CD4-positive, alpha-beta T cell treated with Interleukin-6 at 100 ng/mL for 8 hours (primary cell): ENCODE measurements at places on chromosomes 1 and 21.

DNA sequence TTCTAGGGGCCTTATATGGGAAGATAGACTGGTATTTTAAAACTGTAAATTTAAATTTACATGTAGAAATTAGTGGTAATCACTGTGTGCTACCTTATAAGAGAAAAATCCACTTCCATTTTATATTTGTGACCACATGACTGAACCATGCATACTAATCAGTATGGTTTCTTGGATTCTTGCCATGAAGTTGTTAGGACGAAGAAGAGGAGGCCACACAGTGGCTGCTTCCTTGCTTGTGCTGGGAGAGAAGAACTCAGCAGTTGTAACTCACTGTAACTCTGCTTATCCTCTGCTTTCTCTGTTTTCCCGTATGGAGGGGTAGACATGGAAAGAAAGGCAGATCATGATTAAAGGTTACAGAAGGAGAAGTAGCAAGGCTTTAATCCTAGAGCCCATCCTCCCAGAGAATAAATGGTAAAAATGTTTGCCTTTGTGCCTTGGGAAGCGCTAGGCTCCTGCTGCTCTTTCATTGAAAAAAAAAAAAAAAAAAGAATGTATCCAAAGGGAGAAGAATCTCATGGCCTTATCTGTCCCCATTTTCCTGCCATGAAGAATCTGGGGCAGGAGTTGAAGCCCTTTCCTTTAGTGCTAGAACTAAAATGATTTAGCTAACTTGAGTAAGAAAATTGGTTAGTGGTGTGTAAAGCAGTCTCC, 32.4 kb downstream of the KCTD3 start:
- DNase-seq = no peak

DNA sequence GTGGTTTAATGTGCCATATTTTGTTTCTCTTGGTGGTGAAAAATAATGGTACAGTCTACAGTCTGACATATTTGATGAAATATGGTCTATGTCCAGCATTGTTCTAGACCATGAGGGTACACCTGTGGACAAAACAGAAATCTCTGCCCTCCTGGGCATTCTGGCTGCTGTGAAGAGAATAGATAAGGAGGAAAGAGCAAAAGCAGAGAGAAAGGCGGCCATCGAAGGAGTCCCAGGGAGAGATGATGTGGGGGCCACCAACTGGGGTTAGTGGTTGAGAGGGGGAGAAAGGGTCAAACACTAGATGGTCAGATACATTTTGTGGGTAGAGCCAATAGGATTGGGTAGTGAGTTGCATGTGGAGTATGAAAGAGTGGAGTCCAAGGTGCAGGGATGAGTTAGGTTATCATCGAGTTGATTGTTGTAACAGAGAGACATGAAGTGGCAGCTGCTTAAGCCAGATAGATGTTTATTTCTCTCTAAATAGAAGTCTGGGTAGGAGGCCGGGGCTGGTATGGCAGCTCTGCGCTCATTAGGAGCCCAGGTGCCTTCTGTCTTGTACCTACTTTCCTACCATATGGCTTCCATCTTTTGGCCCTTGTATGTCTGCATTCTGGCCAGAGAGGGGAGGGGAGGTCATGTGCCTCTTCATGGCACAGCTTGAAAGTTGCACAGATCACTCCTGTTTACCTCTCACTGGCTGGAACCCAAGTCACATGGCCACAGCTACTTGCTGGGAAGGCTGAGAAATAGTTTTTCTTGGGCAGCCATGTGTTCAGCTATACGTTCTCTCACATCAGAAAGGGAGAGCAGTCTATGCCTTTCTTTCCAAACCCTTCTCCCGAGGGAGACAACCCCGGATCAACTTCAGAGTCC, 13.0 kb downstream of the UBE4B start:
- no peak for DNase-seq

- no peak for DNase-seq
Observed at GRCh38 chr1:42992054-42992571, 33.4 kb upstream of the SLC2A1 start.

DNA sequence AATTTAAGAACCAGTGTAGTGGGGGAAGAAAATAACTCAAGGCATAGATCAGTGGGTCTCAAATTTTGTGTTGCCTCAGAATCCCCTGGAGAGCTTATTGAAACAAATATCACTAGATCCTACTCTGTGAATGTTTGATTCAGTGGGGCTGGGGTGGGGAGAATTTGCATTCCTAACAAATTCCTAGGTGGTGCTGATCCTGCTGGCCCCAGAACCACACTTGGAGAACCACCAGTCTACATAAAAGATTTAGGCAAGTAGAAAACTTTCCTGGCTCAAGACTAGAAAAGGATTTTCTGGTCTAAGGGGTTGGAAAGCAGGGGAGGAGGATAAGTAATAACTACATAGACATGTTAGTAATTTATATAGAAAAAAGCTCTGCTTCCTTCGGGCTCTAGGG, 34.1 kb upstream of the C1orf21 start:
- DNase-seq = no peak

DNA sequence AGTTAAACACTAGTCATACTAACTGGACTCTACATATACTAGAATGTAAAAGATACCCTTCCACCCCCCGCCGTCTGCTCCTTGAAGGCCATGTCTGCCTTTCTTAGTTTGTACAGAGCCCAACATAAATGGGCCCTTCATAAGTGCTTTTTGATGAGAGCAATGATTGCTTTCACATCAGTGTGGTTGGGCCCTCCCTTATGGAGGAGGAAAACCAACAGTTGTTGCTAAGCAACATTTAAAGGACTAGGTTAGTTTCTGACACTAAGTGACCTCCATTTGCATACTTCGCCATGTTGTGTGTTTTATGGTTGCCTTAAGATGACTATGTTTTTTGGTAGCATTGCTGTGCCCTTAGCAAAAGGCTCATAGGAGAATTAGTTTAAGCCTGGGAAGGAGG, 182.0 kb upstream of the SGIP1 start:
- DNase-seq = peak; percentile 64

- peak; percentile 54 for DNase-seq
Observed at GRCh38 chr1:229342656-229343569, at the start of gene CCSAP. Gene CCSAP, minus strand, starts transcription at chr1:229343047. Its CDS starts 582 bp downstream, at chr1:229342465.

DNA sequence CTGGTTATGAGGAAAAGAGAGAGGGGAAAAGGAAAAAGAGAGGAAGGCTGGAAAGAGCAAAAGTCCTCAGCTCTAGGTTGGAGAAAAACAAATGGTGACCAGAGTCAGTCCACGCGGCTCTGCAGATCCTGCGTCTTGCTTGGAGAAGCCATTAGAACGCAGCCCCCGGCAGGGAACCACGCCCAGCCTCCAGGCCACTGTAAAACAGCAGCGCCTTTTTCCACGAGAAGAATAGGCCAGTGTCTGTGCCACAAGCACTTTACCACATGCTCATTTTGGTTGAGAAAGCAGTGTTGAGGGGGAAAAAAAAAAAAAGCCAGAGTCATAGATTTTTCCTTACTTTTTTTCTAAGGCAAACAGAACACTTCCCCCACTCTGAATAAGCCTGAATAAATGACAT, 846.9 kb upstream of the ADAMTS5 start:
- DNase-seq = no peak
